ENCODE measurements at places on chromosomes 3 and 15.
A peak's percentile ranks its signal among the peaks of the same experiment; 100 is the strongest.

DNA sequence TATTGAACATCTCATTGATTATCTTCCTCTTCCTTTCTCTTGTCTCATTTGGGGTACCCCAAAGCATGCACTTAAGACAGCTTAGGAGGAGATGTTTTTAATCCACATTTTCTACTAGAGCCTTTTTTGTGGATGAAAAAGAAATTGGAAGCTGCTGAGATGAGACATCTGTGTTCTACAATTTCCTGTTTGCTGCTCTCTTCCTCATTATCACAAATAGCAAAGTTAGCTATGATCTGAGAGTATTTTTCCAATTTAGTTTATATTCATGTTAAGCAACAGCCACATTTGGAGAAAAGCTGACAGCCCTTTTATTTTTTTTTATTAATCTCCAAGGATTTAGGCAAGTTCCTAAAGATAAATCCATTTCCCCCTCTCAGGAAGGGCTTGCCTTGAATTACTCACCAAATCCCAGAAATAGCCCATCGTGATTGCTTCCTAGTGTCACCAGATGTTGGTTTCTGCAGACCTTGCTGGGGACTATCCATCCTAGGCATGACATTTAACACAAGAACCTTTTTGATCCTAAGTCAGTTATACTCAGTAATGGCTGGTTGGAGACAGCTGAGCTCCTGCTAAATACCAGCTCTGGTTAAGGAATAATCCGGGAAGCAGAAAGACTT, 70.8 kb upstream of the FILIP1L start:
- peak; percentile 4 for DNase-seq

DNA sequence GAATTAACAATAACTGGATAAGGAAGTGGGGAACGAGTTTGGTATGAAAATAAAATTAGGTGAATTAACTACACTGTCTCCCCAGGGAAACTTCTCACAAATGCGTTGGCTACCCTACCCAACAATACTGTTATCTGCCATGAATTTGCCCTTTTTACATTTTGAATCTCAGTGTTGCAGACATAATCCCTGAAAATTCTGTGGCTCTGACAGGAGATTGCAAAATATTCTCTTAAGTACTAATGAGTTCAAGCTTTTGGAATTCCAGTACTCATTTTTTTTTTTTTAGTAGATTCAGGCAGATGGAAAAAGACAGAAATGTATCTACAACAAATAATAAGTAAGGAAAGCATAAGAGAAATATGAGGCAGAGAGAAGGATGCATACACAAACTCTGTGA, 332.6 kb downstream of the LSAMP start:
- DNase-seq, result no peak

- no peak for DNase-seq
Measured at GRCh38 chr15:101233651-101234280, 18.1 kb downstream of the CHSY1 start.

GRCh38 chr15:67542420-67543347, at the start of gene MAP2K5:
Gene MAP2K5 (plus strand): TSS chr15:67542703. CDS start chr15:67543336, 633 bp downstream.
- peak; percentile 87 for DNase-seq

GRCh38 chr3:25096536-25096935, 331.5 kb upstream of the RARB start:
- DNase-seq, result no peak

GRCh38 chr15:74648051-74648842, 32.6 kb downstream of the CLK3 start:
- DNase-seq, result peak; percentile 23

GRCh38 chr15:100189319-100189718, 152.5 kb downstream of the ADAMTS17 start:
- DNase-seq, result no peak

DNA sequence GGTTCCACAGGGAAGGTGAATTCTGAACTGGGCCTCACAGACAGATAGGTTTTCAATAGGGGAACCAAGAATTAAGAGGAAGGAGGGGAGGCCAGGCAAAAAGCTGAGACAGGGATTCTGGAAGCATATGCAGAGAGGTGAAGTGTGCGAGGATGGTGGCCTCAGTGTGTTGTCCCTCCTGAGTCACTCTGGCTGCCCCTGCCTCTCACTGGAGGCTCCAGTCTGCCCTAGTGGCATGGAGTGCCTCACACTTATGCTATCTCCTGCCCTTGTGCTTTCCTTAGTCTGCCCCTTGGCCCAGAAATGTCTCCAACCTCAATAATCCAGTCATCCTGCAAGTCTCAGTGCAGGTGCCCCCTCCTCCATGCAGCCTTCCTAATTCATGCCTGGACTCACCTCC, 32.2 kb upstream of the RBP1 start:
- no peak for DNase-seq

DNA sequence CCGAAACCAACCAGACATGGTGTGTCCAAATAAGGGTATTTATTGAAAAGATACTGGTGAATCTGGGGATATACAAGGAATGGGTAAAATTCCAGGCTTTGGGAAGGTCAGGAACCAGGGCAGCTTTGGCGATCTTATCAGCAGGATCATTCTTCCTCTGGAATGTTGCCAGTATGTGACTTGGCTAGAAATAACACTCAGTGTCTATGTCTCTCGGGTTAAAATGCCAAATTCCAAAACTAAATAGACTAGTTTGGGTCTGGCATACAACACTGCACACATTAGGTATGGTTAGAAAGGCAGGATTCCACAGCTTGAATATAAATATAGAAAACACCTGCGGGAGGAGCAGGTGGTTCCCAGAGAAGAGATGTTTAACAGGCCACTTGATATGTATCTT, 220.2 kb upstream of the CD96 start:
- no peak for DNase-seq

- DNase-seq, result no peak
Measured at GRCh38 chr3:195062866-195063540, 208.0 kb downstream of the XXYLT1 start.

DNA sequence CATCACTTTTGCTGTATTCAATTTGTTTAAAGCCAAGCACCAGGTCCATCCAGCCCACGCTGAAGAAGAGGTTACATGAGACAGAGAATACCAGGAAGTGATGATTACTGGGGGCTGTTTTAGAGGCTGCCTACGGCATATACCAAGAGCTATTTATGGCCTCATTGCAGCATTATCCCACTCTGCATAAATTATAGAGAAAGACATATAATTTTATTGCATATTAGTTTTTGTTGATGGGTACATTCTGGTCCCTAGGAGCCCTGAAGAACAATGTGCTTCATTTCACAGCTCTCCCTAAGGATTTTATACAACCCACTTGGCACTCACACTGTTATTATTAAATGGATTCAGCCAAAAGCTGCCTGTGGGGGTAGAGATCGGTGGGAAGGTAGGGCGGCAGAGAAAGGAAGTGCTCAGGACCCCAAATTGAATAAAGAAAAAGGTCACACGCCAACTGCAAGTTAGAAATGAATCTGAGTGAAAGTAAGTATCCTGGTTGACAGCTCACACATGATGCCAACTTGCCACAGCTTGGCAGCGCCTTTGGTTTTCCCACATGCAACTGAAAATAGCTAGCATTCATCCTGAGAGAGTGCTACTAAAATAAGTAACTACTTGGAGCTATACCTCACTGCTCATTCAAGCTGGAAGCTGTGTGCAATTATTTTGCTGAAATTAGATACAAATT, 73.7 kb downstream of the CCNL1 start:
- DNase-seq, result no peak

- DNase-seq, result peak; percentile 41
Measured at GRCh38 chr3:138222942-138223287, 35.8 kb downstream of the ARMC8 start.

GRCh38 chr3:59049671-59050331, at the start of gene CFAP20DC:
Gene CFAP20DC (minus strand): TSS chr3:59050025. CDS start chr3:59049631, 394 bp downstream.
- DNase-seq, result peak; percentile 93

DNA sequence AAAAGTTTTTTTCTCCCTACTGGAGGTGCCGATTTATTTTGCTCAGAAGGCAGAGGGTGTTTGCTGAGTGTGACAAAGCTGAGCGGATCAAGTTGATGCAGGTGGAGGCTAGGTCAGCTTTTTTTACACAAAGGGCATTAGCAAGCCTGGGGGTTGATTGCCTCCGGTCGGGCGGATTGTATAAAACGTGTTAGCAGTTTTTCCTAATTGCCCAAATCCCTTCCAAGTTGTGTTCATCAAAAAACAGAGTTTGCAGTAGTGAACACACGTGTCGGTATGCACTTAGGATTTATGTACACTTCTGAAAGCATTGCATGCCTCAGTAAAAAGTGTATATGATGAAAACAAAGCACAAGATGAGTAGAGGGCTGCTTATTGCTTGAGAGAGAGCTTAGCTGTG, 2.6 kb downstream of the GPR160 start:
- no peak for DNase-seq

- no peak for DNase-seq
Measured at GRCh38 chr15:98034731-98035130, 74.2 kb downstream of the ARRDC4 start.

GRCh38 chr3:40829876-40830275, 305.1 kb downstream of the ZNF621 start:
- DNase-seq, result no peak

DNA sequence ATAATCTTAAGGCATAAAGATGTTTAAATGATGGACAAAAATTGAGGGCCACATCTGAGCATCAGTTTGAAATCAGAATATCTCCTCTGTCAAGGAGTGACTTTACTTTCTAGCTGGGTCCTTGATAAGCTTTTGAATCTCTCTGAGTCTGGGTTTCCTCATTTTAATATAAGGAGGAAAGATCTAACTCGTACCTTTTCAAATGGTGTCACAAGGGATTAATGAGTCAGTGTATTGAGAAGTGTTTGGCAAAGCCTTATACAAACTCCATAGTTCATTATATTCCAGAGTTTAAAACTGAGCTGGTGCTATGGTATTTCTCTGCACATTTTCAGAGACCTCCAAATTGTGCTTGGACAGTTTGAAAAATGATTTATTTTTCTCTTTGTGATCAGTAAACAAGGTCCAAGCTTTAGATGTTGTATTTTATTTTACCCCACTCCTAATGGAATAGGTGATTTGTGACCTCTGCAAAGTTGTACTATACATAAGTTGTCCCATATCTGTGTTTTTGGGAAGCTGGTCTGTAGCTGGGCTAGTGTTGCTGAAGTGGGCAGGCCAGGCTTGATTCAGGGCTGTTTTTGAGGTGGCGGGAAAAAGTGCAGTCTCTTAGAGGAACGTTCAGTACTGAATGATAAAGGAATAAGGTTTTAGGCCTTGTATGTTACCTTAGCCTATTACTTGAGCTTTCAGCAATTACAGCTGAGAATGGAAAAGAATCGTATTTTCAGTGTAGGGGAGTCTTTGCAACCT, 5.6 kb downstream of the FNDC3B start:
- DNase-seq, result no peak

GRCh38 chr15:90869601-90870353, 1.4 kb downstream of the FURIN start:
- peak; percentile 96 for DNase-seq

DNA sequence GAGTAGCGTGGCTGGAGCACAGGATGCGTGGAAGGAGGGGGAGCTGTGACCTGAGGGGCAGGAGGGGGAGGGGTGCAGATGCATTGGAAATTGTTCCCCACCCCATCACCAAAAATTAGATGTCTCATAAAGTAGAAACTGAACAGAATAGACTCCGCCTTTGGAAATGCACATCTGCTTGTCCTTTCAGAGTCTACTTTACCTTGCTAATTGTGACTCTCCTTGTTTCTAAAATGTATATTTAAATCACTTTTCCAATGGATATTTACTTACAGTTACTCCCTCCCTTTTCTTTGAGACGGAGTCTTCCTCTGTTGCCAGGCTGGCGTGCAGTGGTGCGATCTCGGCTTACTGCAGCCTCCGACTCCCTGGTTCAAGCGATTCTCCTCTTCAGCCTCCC, 30.6 kb downstream of the SPG21 start:
- no peak for DNase-seq

- no peak for DNase-seq
Measured at GRCh38 chr3:189688262-189688661, 57.1 kb downstream of the TP63 start.

GRCh38 chr3:151107177-151107576, 21.7 kb downstream of the MED12L start:
- no peak for DNase-seq

DNA sequence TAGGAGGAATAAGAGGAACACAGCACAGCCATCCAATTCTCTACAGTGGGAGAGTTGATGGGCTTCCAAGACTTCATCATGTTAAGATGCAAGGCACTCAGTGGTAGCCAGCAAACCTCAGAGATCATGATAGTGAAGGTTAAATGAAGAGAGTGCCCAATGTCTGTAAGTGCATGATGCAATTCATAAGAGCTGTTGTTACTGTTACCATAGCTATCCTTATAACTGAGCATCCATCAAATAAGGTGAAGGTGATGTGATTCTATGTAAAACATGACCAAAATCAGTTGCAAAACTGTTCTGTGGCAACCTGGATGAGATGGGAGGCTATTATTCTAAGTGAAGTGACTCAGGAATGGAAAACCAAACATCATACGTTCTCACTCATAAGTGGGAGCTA, 289.7 kb downstream of the MAGI1 start:
- DNase-seq, result no peak

GRCh38 chr3:168952551-168952950, 711.0 kb downstream of the MECOM start:
- no peak for DNase-seq

DNA sequence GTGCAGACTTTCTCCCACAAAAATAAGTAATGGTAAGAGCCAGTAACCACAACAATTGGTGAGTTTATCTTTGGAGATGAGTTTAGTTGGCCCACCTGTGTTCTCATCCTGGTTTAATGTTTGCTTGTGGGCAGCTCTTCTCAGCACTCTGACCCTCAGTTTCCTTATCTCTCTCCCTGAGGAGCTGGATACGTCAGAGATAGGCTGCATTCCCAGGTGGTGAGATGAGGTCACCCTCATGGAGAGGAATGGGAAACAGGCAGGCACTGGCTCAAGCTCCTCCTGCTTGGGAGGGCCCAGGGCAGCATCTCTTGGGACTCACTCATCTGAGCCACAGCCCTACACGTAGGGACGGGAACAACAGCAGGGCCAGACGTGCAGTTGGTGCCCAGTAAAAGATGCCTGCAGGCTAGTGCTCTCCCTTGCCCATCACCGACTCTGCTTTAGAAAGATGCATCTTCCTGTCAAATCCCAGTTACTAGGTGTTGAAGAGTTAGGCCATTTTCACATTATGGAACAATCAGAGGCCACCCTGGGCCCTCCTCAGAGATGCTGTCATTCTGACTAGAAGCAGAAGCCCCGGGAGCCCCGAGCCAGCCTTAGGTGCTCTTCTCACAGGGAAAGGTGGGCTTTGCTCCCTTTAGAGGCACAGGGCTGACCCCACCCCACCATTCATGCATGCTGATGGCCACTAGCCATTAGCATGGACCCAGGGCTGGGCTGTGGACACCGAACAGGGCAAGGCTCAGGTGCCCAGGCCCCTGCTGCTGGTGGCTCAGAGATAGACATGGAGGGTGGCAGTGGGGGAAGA, 59.7 kb downstream of the GRIP2 start:
- DNase-seq, result no peak

GRCh38 chr15:90956274-90957030, 1.8 kb downstream of the RCCD1 start:
- DNase-seq, result peak; percentile 76

- peak; percentile 18 for DNase-seq
Measured at GRCh38 chr15:66419471-66419870, 32.8 kb downstream of the MAP2K1 start.

- DNase-seq, result no peak
Measured at GRCh38 chr15:24054547-24055245, 367.6 kb upstream of the NDN start.

All from suppressor macrophage treated with lipopolysaccharide for 4 hours (primary cell).